ENCODE measurements at places on chromosomes 2 and 18.

GRCh38 chr2:187982668-187983067 is 309.0 kb upstream of the GULP1 start:
- ATAC-seq, result no peak

GRCh38 chr2:27049422-27050280 is 1.8 kb upstream of the AGBL5 start:
- ATAC-seq, result peak; percentile 19

GRCh38 chr2:216006164-216006663 is 7.1 kb downstream of the MREG start:
- peak; percentile 78 for ATAC-seq

DNA sequence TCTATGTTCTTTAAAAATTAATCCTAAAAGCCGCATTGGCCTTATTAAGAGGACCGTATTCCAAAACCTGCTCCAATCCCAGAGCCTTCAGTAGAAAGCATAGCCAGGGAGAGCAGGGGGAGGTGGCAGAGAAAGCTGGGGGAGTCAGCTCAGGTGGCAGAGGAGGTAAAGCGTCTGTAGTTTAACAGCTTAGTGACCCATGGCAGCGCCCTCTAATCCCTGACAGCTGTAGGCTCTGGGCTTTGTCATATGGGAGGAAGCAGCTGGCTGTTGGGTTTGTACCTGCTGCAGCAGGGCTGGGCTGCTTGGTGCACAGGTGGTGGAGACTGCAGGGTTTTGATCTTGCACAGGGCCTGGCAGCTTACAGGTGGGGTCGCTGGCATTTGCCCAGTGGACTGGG is 50.6 kb downstream of the THNSL2 start:
- ATAC-seq, result no peak

DNA sequence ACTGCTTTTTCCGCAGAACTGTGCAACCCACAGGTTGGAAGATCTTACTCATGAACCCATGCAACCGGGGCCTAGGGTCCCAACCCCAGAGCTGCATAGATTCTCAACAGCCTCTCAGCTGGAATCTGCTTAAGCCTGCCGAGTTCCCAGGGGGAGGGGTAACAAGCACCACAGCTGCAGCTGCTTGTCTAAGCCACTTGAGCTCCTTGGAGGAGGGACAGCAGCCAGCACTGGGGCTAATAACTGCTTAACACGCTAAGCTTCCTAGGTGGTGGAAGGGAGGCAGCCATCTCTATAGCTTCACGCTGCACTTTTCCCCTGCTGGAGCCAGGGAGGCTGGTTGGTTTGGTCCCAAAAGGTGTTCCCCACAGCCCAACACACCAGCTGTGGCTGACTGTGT is 311.6 kb downstream of the DSC3 start:
- no peak for ATAC-seq

DNA sequence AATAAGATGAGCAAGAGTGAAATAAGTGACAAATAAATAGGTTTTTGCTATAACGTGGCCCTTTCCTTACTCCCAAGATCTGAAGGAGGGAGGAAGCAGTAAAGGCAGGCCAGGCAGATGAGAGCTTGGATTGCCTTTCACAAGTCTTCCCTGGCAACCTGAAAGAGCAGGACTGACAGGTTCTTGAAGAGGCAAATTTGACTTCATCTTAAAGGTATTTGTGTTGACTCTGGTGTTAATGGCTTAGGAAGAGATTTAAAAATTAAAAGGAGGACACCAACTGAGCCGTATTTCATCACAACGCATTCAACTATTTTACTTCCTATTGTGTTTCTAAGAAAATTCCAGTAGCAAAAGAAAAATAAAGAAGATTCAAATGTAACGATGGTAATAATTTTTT is 3.2 kb downstream of the STRN start:
- ATAC-seq, result peak; percentile 54

GRCh38 chr2:99719102-99719501 is 229.3 kb upstream of the REV1 start:
- no peak for ATAC-seq

- no peak for ATAC-seq
These were observed 771.0 kb downstream of the NRXN1 start for GRCh38 chr2:50260886-50261285.

- ATAC-seq, result no peak
These were observed 30.5 kb upstream of the RMDN2 start for GRCh38 chr2:37894601-37895000.

GRCh38 chr2:68969736-68970490 is 4.5 kb upstream of the GKN1 start:
- ATAC-seq, result no peak

DNA sequence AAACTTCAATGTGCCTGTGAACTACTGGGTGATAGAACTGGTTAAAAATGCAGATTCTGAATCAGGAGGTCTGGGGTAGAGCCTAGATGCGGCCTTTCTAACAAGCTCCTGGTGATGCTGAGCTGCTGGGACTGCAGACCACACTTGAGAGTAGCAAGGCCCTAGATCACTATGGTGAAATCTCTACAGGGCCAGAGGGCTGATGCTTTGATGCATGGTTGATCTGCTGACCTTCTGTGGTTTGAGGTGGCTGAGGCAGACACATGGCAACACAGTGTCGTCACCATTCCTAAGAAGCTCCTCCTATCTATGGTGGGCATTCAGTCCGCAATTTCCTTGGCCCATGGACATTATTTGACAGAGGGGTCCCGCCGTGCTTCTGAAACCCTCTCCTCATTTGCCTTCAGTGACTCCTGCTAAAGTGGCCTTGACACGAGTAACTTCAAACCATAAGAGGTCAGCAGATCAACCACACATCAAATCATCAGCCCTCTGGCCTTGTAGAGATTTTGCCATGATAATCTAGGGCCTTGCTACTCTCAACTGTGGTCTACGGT is 19.8 kb downstream of the CCDC68 start:
- ATAC-seq, result no peak

GRCh38 chr2:210169516-210170195 is 1.6 kb downstream of the KANSL1L start:
- ATAC-seq, result no peak

DNA sequence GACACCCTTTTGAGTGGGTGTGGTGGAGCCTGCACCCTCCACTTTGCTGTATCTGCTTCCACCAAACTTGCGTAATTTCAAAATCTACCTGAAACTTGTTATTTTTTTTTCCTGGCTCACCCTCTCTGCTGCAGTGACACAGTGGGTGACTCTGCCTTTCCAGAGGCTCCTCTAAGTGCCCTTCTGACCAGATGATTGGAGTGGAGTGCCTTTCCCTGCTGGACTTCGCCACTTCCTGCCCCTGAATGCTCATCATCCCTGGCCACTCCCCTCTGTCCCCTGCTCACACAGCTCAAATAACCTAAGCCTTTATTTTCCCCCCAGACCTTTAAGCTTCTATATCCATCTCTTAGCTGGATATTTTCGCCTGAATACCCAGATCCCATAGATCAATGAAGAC is 777.5 kb upstream of the ID2 start:
- ATAC-seq, result no peak

DNA sequence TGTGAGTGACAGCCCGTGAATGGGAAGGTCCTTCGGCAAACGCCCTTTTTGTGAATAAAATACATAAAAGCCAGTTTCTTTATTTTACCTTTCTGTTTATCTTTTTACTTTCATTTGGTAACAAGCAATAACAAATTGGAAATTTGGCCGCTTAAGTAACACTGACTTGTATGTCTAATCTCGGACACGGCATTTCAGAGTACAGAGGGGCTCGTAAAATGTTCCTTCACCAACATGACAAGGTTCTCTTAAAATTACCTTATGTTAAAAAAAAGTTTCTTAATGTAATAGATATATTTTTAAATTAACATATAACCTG is 558 bp upstream of the NEMP2 start:
- no peak for ATAC-seq

GRCh38 chr2:37670378-37671008 is 949 bp downstream of the CDC42EP3 start:
- no peak for ATAC-seq

DNA sequence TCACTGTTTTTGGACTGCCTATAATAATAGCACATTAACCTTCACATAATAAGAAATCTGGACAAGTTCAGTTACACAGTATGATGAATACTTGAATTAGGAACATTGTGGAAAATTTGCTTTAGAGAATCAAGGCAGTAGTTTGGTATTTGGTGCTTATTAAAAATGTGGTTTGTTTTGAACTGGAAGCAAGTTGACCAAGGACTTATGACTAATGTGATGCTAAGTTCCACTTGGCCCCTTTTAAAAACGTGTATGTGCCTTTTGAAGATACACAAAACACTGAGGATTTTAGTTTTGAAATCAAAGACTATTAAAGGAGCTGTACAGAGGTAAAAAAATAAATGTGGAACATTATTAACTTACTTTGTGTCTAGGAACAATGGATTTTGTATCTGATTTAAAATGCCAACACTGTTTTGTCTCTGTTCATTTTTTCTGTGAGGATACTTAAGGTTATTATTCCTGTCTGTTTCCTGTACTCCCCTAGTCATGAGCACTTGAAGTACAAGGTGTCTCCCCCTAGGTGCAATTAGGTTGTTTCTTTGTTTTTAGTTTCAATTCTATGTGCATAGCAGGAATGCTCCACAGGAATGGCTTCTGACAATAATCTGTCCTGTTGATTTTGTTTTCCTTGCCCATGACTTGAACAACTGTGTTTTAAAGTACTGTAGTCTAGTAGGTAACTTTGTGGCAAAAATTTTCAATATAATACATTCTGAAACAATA is 49.6 kb upstream of the PTH2R start:
- ATAC-seq, result no peak

DNA sequence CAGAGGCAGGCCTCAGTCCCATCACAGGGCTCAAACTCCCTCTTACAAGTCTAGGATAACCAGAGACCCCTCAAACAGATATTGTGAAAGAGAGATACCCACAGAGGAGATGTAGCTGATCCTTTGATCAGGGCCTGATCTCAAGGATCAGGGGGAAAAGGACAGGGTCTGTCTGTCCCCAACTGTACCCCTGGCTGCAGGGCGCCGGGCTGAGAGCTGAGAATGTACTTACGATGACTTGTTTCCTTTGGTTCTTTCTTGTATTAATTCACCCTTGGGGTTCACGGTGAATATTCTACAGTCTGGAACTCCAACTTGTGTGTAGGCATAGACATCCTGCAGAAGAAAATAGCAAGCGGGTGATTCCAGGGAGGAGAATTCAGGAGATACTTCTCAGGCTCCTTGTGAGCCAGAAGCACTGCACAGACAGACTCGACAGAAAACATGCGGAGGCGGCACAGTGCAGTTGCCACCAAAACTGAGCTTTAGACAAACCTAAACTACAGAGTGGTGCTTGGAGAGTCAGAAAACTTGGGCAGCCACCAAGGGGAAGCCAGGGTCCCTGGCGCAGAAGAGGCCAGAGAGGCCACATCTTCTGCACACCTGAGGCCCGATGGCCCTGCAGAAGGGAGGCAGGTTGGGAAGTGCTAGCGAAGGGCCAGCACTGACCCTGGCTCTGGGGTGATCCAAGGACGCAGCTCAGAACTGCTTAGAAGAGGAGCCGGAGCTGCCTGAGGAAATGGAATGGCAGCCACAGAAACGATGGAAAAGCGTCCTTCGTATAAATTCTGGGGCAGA is 73.9 kb downstream of the EMILIN2 start:
- no peak for ATAC-seq

GRCh38 chr2:18381386-18381785 is 179.1 kb downstream of the RDH14 start:
- no peak for ATAC-seq

GRCh38 chr2:88053296-88053695 is 2.3 kb downstream of the KRCC1 start:
- no peak for ATAC-seq

GRCh38 chr18:75500545-75500944 is 73.0 kb upstream of the SMIM21 start:
- ATAC-seq, result no peak

GRCh38 chr2:46315103-46315890 is 18.1 kb downstream of the EPAS1 start:
- peak; percentile 91 for ATAC-seq

DNA sequence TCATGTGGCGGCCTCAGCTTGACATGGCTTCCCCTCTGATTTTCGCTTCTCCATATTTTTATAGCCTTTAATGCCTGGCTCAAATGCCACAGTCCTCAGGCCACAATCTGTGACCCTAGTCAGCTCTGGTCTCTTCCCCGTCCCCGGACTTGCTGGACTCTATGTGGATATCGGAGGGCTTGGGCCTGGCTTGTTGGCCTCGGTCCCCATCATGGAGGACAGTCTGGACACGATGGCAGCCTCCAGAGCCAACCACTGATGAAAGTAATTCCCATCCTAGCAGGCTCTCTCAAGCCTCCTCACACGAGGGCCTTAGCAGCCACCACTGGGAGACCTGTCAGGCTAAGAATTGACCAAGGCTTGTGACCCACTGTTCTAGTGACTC is 61.6 kb downstream of the LPIN1 start:
- no peak for ATAC-seq

DNA sequence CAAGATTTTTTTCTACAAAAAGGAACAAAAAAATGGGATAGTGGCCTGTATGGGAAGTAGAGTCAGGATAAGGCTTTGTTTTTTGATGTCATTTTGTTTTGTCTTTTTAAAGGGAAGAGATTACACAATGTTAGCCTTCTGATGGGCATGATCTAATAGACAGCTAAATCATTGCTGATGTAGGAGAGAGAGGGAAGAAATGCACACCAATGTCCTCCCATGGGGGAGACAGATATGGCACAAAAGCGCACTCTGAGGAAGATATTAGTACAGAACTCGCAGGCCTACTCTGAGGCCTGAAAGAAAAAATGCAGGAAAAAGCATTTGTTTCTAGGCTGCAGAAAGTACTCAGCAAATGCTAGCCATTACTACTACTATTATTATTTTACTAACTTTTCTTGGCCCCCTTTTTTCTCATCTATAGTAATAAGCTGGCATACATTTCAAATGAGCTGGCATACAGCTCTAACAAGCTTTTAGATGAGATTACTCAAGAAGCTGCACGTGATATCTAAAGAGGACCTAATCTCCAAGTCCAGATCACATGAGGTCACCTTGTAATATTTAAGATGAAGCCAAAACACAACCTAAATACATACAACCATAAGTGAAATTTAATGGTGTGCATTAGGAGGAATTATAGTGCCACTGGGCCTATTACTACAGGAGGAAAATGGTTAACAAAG is 269.4 kb upstream of the TANK start:
- ATAC-seq, result no peak

GRCh38 chr2:182165202-182165601 is 179.5 kb downstream of the PPP1R1C start:
- ATAC-seq, result peak; percentile 69

- peak; percentile 85 for ATAC-seq
These were observed 266.5 kb downstream of the NEDD4L start for GRCh38 chr18:58310517-58310916.

GRCh38 chr2:10877651-10878111 is 34.1 kb upstream of the KCNF1 start:
- ATAC-seq, result peak; percentile 63

GRCh38 chr2:190882856-190883582 is 2.4 kb downstream of the GLS start:
- no peak for ATAC-seq

GRCh38 chr2:113896791-113897190 is 6.9 kb downstream of the ACTR3 start:
- ATAC-seq, result no peak

Measured in esophagus mucosa (tissue), 1 donor.